ENCODE measurements at places on chromosomes 4 and X. TPM values are rescaled to one million over a fixed set of nuclear protein-coding genes. Genes with fewer than 3 reads are reported as not detected.

DNA sequence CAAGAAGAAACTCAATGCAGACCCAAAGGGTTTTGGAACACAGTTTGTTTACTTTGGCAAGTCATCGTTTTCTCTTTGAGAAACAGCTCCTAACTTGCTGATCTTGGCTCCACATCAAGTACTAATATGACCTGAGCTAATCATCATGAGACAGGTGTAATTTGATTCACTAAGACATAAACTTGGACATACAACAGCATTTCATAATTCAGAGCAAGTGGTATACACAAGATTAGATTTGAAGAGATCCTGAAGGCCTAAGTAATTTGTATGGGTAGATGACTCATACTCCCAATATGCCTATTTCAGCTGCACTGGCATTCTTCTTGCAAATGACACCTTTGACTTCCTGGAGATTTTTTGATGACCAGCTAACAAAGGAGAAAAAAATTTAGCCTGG is 1521.7 kb downstream of the RPA4 start:
- DNase-seq = no peak

SYN1 gene
- not detected for total RNA-seq

UGT2B15 gene
- not detected for total RNA-seq

FRMD7 gene
- not detected for total RNA-seq

GRCh38 chrX:44975666-44976263 is 102.8 kb downstream of the KDM6A start:
- no peak for DNase-seq

DNA sequence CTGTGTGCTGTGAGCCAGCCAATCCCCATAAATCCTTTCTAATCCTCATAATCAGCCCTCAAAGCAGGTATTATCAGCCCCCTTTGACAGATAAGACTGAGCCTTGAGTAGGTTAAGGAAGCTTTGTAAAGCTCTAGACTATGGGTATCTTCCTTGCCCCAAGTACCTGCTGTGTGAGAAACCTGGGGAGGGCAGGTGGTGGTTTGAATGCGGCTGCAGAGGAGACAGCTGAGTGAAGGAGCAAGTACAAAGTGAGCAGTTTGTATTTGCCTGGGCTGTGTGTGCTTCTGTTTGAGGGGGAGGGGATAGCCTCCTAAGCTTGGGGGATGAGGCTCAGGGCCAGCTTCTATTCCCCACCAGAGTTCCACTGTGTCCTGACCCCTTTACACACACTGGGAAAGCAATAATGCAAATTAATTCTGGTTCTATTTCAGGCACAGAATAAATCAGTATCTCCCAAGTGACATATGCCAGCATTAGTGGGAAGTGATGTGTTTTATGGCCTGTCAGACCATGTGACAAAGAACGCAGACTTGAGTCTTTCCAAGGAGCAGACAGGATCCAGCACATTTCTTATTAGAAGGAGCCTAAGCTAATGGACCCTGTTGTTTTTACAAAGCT is 63.5 kb downstream of the EVC start:
- DNase-seq = no peak

DNA sequence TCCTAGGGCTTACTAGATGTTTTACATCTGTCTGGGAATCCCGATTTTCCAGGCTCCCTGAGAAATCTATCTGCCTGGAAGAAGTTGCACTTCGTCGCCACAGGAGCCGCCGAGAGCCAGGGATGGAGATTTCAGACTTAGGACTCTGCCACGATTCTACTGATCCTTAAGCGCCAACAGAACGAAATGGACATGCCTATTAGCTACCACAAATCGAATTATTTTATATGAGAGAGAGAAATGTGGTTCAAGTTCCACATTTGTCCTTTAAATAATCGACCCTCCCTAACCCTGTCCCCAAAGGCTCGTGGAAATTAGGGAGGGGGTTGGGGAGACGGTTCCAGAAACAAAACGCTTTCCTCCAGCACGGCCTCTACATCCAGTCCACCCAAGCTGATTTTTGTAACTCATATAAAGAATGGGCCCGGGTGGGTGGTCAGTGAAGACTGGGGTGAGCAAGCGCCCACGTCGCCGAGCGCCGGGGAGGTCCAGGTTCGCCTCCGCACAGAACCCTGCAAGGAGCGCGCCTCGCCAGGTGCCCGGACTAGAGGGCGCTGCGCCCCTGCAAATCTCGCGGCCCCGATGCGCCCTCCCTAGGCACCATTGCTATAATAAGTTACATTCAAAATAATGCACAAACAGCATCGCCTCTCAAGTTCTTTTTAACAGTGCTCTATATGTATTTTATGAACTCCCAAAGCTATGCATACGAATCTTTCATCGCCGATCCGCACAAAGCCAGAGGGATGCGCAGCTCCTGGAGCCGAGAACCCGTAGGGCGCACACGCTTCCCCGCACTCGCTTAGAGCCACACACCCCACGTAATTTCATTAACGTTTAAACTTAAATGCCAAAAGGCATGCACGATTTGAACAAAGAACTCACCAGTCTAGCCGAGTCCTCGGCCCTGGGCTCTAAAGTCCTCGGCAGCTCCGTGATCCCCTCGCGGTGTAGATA is 2.1 kb upstream of the FAT1 start:
- no peak for DNase-seq

Data from esophagus squamous epithelium (tissue), 5 donors.